MM.1S (cell line): ENCODE measurements at places on chromosomes 5 and 9.
A peak's percentile ranks its signal among the peaks of the same experiment; 100 is the strongest.

DNA sequence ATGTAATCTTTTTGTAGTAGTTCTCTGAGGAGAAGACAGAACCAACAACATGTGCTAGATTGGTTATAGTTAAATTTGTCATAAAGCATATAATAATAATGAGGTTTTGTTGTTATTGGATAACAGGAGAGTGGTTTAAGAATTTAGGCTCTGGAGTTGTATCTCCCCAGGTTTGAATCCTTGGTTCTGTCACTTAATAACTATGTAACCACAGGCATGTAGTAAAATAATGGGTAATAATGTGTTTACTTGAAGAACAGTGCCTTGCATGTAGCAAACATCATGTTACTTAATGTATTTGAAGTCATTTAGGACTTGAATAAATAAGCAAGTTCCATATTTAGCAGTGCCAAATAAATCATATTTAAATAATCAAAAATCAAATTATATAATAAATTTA is 55.8 kb downstream of the NSD1 start:
- DNase-seq, result no peak

GRCh38 chr9:134892221-134892620 is 11.6 kb downstream of the FCN2 start:
- no peak for DNase-seq

GRCh38 chr9:1427875-1428274 is 377.7 kb downstream of the DMRT2 start:
- DNase-seq, result no peak

DNA sequence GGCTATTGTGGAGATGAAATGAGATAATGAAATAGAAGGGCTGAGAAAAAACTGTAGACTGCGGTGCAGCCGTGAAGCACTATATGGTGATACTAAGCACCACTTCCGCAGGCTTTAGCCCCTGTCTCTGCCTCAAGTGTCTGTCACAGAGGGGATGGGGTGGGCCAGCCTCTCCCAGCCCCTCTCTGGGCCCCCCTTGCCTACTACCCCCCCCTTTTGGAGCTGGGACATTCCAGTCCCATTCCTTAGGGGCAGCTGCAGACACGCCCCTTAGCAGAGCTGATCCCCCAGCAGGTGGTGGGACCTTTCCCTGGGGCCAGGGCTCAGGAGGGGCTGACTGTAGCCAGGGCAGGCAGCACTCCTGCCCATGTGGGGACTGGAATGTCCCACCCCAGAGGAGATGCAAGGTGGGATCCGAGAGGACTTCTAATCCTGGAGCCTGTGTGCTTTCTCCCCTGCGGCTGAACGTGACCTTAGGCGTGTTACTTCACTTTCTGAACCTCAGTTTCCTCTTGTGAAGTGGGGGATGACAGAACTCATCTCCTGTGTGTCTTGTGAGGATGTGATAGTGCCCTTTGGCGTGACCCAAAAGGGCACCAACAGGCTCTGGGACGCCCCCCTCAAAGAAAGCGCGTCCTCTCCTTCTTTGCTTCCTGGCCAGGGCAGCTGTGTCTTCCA is 1.9 kb downstream of the N4BP3 start:
- no peak for DNase-seq

DNA sequence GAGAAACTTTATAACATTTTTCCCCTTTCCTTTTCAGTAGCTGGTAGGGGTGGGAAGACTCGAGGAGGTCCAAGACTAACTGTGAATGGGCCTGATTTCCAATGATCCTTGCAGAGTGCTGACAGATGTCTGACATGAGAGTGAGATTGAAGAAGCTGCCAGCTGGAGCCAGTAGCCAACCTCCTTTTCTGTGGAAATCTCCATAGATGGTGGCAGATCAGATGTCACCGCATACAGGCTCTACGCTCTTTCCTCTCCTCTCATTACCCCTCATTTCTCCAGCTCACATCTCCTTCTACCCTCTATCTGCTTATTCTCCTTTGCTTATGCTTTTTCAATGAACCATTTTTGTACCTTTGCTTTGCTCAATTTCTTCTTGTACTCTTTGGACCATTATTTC is 395.2 kb upstream of the TNC start:
- DNase-seq, result no peak

DNA sequence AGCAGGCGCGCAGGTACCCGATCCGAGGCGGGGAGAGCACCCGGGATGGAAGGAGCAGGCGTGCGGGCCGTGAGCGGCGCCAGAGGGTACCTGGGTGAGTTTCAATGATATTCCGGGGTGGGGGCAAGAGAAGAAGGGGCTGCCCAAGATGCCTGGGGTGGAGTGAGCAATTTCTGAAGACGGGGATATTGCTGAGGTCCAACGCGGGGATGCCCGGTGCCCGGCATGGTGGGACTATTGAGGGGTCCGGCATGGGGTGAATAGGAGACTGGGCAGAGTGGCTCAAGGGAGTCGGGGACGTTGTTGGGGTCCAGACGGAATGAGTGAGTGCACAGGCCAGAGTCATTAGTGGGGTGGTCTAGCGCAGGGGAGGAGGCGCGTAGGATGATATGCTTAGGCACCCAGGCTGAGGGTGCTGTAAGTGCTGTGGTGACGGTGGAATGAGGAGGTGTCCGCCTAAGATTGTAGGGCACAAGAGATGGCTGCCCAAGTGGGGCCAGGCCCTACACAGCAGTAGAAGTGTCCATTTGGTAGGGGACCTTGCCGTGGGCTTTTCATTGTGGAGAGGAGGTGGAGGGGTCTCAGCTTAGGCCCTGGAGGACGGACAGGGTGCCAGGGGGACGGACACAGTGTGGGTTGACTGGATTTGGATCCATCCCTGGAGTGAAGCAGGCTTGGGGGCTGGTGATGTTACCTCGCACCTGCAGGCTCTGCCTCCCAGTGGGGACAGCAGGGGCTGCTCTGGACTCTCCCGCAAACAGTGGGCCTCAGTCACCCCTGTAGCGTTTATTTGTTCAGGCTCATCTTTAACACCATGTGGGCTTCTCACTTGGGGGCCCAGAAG is 719 bp downstream of the MIGA2 start:
- no peak for DNase-seq

GRCh38 chr5:83253720-83254119 is 176.4 kb downstream of the XRCC4 start:
- DNase-seq, result no peak

DNA sequence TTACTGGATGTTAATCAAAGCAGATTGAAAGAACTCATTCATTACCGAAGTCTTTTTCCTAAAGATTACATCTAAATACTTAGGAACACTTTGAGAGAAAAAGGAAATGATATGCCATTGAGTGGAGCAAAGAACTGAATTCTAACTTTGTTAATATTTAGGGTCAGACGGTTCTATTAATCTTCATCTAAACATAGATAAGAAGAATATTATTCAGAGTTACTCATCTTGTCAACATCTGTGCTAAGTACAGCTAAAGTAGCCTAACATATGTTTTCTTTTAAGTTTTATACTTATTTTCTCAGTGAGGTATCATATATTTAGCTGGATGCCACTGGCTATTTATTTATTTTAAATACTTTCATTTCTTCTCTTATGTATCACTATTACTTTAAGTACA is 1763.7 kb downstream of the EFNA5 start:
- DNase-seq, result no peak

DNA sequence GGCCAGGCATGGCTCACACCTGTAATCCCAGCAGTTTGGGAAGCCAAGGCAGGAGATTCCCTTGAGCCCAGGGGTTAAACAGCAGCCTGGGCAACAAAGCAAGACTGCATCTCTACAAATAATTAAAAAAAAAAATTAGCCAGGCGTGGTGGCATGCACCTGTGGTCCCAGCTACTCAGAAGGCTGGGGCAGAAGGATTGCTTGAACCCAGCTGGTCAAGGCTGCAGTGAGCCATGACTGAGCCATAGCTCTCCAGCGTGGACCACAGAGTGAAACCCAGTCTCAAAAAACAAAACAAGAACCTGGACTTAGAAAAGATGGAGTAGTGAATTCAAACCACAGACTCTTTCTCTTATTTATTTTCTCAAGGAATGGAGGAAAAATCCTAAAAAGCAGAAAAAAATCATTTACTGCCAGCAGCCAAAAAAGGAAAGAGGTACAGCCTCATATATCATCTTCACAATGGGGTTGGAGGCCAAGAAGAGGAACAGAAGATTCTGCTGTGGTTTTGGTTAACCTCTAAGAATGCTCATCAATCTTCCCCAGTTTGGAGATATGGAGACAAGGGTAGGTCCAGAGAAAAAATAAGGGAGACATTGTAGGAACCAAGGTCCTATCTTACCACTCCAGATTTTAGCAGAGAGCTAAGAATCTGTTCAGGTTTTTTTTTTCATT is 40.0 kb upstream of the MYO10 start:
- DNase-seq, result no peak

DNA sequence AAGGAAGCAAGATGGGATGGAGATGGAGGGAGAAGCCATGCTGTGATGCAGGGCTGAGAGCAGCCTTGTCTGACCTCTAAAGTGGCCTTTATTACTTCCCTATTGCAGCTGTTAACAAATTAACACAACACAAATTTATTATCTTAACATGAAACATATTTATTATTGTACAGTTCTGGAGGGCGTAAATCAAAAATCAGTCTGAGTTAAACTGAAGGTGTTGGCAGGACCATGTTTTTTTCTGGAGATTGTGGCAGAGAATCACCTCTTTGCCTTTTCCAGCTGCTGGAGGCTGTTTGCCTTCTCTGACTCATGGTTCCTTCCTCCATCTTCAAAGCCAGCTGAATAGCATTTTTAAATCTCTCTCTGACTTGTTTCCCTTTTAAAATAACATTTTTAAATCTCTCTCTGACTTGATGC is 7.2 kb upstream of the MCC start:
- no peak for DNase-seq

DNA sequence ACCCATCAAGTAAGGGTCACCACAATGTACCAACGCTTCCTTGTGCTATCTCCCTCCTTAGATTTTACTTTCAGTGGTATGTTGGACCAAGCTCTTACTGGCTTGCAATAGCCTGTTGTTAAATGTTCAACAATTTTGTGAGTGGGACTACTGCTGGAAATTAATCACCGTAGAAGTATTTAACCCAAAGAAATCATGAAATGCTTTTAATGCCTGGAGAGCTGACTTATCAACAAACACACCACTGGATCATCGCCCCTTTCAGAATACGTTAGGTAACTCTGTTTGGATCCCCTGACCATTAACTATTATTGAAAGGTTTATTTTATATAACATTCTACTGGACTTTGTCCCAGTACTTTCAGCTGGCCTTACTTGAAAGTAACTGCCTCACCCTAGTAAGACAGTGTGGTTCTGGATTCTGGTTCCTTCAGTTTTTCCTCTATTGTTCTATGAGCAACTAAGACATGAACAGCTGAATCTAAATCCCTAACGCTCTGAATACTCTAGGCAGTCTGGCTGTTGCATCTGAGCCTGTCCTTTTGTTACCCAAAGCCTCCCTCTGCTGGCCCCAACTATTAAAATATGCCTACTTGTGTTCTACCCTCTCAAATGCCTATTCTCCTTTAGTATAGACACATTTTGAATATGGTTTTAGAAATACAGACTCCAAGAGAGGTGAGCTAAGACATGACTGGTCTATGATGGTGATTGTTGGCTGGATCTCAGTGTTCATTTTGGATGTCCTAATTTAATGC is 1203.4 kb upstream of the DMAC1 start:
- DNase-seq, result no peak

- DNase-seq, result no peak
These were observed 144.3 kb upstream of the DHFR start for GRCh38 chr5:80799041-80799440.

GRCh38 chr9:89723469-89724100 is 118.8 kb downstream of the GADD45G start:
- DNase-seq, result no peak

- DNase-seq, result no peak
These were observed 55.3 kb downstream of the AHRR start for GRCh38 chr5:376799-377325.

- DNase-seq, result no peak
These were observed 52.9 kb upstream of the CD180 start for GRCh38 chr5:67249590-67249895.

DNA sequence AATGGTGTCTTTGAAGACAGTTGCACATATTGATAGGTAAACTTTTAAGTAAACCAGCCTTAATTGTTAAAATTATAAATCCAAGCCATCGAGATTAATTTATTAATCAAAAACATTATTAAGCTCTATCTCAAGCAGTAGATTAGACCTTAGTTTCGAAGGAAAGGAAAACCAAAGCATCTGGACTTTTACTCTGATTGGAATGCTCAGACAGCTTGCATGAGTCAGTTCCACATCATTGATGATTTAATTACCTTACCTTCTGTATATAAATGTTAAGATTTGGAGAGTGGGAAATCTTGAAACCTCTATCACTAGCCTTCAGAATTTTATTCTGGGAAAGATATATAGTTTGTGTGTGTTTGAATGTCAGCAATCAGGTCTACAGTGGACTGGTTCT is 23.9 kb downstream of the DCP2 start:
- no peak for DNase-seq

GRCh38 chr5:759781-760362 is 24.7 kb downstream of the ZDHHC11B start:
- no peak for DNase-seq

DNA sequence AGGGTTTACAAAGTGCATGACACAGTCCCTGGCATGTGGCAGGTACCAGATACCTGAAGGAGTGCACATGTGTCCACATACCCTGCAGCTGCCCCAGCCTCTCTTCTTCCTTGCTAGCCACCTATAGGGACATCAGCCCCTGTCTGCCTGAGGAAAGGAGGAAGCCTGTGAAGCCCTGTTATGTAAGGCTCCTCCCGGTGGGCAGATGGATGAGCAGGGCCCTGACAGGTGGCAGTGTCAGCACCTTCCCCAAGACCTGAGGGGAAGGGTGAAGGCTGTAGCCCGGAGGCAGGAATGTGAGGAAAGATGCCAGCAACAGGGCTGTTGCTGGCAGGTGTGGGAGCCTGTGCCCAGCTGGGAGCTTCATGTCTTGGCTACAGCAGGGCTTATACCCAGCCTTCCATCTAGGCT is 21.7 kb downstream of the TCF7 start:
- DNase-seq, result no peak

GRCh38 chr5:139681112-139681458 is 32.9 kb downstream of the CXXC5 start:
- no peak for DNase-seq

- peak; percentile 84 for DNase-seq
These were observed 9.1 kb downstream of the MAN1B1 start for GRCh38 chr9:137095664-137096517.

DNA sequence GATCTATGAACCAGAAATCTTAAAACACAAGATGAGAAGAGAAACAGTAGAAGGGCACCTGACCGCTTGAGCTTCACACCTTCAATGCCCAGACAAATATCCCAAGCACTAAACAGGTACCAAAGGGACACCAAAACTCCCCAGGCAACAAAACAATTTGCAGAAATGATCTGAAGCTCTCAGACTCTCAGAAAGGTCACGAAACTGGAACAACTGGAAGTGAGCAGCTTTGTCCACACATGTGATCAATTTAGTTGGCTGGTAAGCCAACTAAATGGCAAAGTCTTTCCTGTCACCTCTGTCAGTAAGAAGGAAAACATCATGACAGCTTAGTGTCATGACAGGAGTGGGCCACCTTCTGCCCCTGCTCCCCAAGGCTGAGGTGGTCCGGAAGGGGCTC is 4.1 kb downstream of the IPPK start:
- DNase-seq, result no peak

- peak; percentile 92 for DNase-seq
These were observed 1.2 kb downstream of the RNF14 start for GRCh38 chr5:141969783-141970771.

- DNase-seq, result no peak
These were observed 437.5 kb upstream of the DMAC1 start for GRCh38 chr9:8237096-8237495.

GRCh38 chr9:105975886-105976645 is 281.7 kb downstream of the TMEM38B start:
- DNase-seq, result no peak
